AML-193 (cell line): ENCODE measurements at places on chromosomes 2 and 18.

- no peak for DNase-seq
Observed at GRCh38 chr2:241879326-241879725, 9.8 kb downstream of the RTP5 start.

GRCh38 chr2:221478485-221478863, 93.6 kb downstream of the EPHA4 start:
- DNase-seq = no peak

DNA sequence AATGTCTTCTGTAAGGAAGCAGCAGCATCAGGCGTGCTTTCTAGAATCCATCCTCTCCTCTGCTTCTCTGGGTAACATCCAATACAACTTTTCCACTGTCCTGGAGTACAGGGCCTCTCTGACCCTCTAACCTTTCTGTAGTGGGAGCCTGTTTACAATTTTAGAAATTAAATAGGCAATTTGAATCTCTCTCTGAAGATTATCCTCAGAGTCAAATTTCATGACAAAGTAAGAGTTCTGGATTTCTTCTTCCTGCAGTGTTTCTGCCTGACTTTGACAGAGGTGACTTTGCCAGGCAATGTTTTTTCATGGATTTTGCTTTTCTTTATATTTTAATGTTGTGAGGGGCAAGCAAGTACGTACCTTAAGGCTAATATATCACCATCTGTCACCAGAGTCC, 558.4 kb downstream of the PARD3B start:
- DNase-seq = no peak

GRCh38 chr2:241613017-241613780, 23.8 kb downstream of the THAP4 start:
- DNase-seq = no peak

DNA sequence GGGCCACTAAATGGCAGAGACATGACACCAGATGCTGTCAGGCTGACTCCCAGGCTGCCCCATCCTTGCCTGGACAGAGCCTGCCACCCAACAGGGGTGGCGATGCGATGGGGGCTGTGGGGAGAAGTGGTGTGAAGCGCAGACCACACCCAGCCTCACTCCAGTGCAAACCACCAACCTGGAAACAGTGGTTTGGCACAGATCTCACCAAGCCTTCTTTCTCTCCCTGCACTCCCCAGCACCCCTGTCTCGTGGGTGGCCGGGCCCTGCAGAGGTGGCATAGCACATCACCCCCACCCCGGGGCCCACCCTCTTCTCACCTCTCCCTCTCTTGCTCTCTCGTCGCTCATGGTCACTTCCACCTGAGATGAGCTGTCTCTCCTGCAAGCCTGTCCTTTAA, 32.6 kb downstream of the CIB4 start:
- no peak for DNase-seq

DNA sequence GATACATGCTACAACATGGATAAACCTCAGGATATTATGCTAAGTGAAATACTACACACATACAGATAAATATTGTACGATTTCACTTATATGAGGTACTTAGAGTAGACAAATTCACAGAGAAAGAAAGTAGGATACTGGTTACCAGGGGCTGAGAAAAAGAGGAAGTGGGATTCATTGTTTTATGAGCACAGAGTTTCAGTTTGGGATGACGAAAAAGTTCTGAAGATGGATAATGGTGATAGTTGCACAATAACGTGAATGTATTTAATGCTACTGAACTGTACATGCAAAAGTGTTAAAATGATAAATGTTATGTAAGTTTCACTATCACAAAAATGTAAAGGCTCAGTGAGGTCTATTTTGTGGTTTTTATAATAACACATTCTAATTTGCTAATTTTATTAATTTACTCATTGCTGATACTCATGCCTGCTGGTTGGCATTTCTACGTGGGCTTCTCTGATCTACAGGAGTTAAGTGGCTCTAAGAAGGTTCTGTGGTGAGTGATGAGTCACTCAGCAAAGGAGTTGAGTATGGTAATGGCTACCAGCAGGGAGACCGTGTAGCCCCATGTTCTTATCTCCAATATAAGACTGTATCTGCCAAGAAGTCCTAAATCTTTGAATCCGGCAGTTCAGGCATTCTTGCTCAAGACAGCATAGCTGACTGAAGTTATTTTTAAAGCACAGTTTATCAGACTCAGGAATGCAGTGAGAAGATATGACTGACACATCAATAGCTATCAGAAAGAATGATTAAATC, 41.1 kb downstream of the UPP2 start:
- DNase-seq = peak; percentile 85

- no peak for DNase-seq
Observed at GRCh38 chr18:53944721-53945120, 279.7 kb downstream of the MBD2 start.

DNA sequence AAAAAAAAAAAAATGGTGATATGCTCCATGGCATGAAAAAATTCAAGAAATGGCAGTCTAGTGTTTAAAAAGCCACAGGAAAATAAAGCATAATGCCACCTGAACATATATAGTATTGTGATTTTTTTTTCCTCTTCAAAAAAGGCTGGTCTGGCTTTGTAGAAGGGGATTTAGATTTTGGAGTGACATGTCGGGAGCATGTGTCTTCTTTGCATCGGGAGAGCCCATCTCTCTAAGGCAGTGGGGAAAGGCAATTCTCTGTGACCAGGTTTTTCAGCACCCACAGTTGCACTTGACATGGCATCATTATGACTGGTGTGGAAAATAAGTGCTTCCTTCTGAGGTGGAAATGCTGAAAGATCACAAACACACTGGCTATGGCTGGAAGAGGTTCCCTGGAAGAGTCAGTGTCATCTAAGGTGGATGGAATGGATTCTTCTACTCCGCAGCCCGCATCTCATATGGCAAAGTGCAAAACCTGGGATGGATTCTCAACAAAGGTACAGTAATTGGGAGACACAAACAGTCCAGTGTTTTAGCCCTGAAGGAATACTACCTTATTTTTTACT, 172.5 kb downstream of the AGAP1 start:
- DNase-seq = no peak

- no peak for DNase-seq
Observed at GRCh38 chr2:46805401-46805951, 110.1 kb downstream of the MCFD2 start.

GRCh38 chr2:202101026-202101579, 28.0 kb downstream of the KIAA2012 start:
- no peak for DNase-seq

- no peak for DNase-seq
Observed at GRCh38 chr18:34624551-34624950, 85.5 kb upstream of the DTNA start.

DNA sequence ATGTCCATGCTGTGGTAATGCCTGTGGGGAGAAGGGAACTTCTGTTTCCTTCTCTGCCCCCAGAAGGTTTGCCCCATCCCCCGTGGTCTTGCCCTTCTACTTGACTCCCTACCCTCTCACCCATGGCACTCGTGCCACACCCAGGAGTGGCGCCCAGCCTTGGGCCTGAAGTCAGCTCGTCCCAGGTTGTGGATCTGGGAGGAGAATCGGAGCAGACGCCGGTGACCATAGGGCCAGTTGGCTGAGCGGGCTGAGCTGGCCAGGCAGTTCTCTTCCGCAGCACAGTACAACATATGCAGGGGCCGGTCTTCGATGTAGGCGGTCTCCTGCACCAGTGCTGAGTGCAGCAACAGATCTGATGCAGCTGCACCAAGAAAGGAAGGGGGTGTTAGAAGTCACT, 4.7 kb downstream of the HTRA2 start:
- DNase-seq = no peak

DNA sequence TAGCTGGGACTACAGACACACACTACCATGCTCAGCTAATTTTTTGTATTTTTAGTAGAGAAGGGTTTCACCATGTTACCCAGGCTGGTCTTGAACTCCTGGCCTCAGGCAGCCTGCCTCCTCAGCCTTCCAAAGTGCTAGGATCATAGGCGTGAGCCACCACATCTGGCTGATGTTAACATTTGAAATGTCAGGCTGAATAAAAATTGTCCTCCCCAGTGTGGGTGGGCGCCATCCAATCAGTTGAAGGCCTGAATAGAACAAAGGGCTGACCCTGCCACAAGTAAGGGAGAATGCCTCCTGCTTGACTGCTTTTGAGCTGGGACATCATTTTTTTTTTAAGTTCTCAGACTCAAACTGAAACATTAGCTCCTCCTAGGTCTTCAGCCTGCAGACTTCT, 21.0 kb upstream of the RHOB start:
- DNase-seq = no peak

- DNase-seq = no peak
Observed at GRCh38 chr18:24502667-24503523, 42.5 kb downstream of the HRH4 start.

DNA sequence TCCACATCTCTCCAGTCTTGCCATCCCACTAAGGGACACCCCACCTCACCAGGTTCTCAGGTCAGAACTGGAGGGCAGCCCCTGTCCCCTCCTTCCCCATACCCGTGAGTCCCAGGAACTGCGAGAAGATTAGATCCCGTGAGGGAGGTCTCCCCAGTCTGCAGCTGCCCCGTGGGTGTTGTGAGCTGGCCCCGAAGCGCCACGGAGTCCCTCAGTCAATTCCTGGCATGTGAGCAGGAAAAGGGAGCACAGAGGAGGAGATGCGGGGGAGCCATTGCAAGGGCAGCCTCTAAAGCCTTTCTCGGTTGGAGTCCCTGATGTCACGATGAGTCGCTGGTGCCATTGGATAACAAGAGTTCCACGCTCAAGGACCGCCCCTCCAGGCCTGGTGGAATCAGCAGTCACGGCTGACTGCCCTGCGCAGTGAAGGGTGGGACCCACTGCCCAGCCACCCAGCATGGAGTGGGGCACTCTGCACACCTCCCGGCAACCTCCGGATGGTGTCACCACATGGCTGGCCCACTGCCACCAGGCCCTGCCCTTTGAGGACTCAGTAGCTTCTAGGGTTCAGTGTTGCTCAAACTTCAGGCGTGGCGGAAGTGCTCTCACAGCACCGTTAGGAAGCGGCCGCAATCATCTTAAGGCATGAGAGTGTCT, 434.9 kb upstream of the MYT1L start:
- no peak for DNase-seq

- no peak for DNase-seq
Observed at GRCh38 chr18:54888933-54889332, 60.7 kb downstream of the RAB27B start.

- DNase-seq = no peak
Observed at GRCh38 chr2:96954011-96954846, 32.2 kb downstream of the FAM178B start.

DNA sequence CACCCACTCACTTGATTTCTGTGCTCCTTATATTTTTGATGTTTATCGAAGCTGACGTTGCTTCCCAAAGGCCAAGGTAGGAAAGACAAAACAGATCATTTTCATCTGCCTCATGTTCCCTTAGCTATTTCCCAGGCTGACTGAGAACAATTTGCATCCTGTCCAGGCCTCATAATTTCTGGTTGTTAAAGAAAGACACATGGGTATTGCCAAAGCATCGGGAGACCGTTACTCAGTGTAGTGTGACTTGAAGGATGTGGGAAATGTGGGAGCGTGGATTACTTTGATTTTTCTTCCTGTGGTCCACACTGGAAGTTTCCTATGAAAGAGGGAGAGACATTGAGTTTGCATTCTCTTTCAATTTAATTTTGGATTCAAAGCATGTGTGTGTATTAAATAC, 204.6 kb downstream of the TRIB2 start:
- no peak for DNase-seq

DNA sequence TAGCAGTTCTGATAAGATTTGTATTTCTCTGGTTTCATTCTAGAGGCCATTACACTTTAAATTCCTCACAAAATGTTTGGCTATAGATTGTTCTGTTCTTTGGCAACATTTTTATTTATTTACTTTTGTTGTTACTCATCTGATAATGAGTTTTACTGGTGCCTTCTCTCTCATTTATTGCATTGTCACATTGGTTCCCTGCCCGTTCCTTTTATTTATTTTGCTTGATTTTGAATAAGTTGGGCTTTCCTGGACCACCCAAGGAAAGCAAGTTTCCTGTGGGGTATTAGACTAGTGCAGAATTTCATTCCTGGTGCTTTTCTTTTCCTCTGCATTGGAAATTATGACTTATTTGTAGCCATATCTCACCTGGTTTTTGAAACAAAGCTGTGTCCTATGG, 232.0 kb downstream of the SOCS6 start:
- no peak for DNase-seq

DNA sequence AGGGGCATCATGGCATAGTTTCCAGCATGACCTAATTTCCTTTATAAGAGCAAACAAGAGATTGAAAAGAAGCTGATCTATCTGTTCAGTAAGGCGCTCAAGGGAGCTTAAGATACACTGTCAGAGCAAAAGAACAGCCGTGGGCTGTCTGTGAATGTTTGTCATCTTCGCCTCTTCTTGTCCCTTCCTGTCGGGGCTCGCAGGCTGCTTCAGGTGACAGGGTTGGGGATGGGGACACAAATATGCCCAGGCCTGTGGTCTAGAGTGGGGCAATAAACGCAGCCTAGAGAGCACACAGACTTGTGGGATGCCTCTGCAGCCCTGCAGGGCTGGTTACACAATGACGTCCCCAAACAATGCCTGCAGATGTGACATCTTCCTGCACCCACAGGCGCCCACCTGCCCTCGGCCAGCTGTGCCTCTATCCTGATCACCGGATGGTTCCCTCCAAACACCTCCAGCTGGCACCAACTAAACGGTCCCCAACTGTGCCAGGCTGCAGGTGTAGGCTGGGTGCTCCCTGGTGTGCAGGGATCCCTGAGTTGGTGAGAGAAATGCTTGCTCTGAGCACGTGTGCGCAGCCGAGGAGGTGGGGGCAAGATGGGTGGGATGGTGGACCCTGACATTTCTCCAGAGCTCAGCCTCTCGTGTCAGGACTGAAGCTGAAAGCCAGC, 72.8 kb downstream of the EDAR start:
- no peak for DNase-seq

DNA sequence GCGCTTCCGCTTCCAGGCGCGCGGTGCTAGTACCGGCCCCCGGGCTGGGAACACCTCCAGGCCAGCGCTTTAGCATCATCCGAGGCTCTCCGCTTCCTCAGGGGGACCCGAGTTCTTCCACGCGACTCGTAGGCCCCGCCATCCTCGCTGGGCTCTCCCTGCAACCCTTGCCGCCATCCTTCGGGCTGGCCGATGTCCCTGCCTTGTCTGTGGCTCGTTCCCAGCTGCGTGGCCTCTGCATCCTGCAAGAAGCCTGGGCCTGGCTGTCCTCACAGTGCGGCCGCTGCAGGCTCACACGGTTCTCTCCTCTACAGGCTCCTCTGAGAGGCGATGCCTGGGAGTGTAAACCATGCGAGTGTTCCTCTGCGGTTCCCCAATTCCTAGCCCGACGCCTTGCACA, 98.6 kb upstream of the PXDN start:
- no peak for DNase-seq
